Stimulated activated CD8-positive, alpha-beta memory T cell treated with anti-CD3 and anti-CD28 coated beads, Interleukin-4, amount 100 ng/mL, for 1 hour (primary cell): ENCODE measurements at places on chromosomes 6 and 20.

DNA sequence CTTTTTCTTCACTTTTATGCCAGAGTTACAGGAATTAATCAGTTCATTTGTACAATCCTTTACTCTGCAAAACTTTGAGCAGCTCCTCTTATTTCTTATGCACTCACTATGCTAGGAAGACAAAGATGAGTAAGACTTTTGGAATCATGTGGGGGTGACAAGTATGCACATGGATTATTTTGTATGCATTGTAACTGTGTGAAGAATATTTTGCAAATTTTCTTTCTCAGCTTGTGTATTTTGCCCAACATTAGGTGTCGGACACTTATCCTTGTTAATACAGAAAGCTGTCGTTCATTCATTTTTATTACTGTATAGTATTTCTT, 88.6 kb downstream of the PPP1R14C start:
- DNase-seq: no peak

DNA sequence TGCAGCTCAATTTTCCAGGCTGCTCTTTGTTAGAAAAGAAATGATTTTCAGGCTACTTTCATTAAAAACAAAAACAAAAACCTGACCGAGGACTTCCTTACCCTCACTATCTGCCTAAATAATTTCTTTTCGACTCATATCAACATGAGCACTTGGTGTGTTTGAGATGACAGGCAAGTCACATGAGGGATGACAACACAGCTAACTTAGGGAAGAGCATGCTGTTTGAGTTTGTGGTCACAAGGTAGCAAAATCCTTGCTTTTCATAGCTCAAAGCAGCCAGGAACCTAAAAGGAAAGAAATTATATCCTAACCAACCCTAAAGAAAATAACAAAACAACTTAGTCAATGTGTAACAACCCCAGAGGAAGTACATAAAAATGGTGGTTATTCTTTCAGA, 459.5 kb downstream of the KIF16B start:
- no peak for DNase-seq

DNA sequence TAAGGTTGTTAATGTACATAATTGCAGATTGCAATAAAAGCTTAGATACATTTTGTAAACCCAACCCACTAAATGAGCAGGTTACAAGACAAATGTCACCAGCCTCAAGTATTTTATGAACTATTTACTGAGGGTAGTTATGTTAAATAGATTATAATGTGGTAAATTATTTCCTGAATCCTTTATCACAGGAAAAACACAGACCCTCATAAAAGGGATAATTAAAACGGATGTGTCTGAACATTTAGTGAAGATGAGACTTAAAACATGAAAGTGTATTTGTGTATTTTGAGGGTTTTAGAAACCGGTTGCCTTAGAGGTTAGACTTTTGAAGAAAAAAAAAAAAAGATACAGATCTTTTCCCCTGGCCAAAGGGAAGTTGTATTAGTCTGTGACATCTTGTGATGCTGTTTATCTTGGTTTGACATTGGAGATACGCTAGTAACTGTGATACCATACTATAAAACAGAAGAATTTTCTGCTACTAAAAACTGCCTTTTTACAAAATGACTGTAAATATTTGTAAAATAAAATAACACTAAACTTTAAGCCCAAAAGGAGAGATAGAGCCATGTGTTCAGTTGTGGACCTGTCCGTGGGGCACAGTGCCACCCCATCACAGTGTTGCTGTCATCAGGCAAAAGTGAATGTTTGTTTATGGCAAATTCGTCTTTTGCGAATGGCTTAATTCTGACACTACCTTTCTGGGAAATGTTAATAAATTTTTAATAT, 9.7 kb downstream of the DYNLT1 start:
- no peak for DNase-seq

DNA sequence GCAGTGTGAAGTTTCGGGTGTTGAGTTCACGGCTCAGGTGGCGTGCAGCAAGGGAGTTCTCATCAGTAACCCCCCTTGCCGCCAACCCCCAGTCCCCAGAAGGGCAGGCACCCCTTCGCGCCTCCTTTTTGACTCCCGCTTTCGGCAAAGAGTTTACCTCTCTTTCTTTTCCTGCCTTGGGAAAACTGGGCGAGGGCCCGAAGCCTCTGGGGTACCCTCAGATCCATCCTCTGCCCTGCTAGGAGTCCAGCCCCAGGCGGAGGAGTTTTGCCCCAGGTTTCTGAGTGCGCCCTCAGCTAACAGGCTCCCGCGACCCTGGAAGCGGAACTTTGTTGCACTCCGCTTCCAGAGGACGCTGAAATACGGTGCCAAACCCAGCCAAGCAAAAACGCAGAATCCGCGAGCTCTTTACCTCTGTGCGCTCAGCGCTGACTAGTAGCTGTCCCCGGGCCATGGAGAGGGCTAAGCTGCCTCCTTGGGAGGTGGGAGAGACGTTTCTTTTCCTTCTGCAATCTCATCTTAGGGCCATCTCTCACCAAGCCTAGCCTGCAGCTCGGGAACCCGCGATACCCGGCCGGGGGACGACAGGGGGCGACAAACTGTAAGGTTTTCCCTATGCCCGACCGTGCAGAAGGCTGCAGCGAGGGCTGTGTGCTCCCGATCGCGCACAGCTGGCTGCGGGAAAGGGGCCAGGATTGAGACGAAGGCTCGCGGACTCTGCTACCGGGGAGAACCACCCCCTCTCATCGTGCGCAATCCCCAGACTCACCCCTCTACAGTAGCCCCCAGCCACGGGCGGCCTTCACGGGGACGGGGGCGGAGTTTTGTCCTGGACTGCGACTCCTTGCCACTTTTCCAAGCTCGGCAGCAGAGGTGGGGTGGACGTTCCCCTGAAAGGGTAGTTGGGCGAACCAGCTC, 2.7 kb upstream of the PAX1 start:
- no peak for DNase-seq

DNA sequence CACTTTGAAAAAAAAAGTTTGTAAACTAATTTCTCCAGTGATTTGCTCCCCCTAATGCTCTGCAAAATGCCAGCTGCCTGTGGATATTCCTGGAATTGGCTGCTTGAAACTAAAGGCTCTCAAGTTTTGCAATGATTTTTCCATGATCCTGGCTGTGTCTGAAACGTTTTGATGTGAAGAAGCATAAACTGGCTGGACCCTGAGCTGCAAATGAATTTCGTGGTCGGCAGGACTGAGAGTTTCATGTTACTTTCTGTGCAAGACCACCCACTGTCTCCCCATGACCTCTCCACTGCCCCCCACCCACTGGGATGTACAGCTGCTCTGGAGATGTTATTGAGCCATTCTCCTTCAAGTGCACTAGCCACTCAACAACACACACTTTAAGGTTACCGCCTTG, 171.3 kb upstream of the SSTR4 start:
- DNase-seq: no peak
